ENCODE measurements at places on chromosomes 12 and 14. TPM values are rescaled to one million over a fixed set of nuclear protein-coding genes. Genes with fewer than 3 reads are reported as not detected.

GRCh38 chr12:41509271-41510055 is 321.3 kb downstream of the PDZRN4 start:
- DNase-seq, result no peak

DNA sequence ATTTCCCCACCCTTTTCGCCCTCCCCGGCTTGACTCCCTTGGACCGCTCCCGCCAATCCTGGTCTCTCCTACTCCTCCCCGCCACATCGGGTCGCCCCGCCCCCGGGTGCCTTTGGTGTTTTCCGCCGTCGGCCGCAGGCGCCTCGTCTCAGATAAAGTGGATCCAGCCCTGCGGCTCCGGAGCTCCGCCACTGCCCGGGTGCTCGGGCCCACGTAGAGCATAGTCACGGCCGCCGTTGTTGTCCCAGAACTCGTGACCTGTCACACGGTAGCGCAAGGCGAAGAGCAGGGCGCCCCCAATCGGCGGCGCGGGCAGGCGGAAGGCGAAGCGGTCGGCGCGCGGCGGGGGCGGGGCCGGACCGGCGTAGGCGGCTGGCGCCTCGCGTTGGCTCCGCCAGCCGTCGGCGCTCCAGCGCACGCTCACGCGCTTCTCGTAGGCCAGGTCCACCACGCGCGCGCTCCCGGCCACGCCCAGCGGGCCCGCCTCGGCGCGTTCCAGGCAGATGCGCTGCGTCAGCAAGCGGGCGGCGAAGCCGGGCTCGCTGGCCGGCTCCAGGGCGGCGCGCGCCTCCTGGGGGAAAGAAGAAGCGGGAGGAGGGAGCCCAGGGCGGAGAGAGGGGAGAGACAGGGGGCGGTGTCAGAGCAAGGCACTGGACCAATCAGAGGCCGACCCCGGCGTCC is 1.2 kb downstream of the PPP1R3E start:
- peak; percentile 98 for DNase-seq

GRCh38 chr14:64723691-64724577 is 19.7 kb downstream of the PLEKHG3 start:
- no peak for DNase-seq

- no peak for DNase-seq
These were observed 74.5 kb downstream of the PTHLH start for GRCh38 chr12:27898022-27898421.

- DNase-seq, result no peak
These were observed 7.8 kb downstream of the PPP1R13B start for GRCh38 chr14:103839579-103839978.

DNA sequence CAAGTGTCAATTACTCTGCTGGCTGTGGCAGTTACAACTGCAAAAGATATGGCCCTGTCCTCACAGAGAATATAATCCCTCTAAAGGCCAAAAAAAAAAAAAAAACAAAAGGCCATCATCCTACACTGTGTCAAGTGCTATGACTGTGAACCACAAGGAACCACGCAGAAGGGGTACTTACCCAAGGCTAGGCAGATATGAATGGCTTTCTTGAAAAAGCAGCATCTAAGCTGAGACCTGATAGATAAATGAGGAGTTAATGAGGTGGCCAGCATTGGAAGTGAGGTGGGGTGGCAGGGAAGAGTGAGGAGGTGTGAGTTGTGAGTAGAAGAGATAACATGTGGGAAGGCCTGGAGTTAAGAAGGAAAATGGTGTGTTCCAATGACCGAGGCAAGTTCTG is 16.4 kb upstream of the IL22 start:
- no peak for DNase-seq

DNA sequence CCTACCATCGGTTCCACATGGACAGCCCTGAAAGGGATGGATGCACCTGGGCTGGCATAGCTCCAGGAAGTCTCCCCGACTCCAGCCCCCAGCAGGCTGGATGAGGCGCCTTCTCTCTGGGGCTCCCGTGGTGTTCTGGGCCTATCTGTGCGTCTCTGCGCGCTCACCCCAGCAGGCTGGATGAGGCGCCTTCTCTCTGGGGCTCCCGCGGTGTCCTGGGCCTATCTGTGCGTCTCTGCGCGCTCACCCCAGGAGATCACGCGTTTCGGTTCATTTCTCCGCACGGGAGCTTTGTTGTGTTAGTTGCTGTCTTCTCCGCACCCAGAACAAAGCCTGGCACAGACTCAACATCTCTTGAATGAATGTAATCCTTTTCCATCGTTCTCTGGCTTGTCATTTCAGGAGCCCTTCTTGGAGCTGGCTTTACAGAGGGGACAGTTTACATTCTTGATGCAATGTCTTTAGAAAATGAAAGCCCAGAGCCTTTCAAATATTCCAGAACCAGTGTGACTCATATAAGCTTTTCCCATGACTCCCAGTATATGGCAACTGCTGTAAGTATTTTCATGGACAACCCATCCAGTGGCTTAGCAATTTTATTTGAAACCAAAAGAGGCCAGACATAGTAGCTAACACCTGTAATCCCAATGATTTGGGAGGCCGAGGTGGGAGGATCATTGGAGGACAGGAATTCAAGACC is 40.3 kb downstream of the CFAP251 start:
- DNase-seq, result no peak

DNA sequence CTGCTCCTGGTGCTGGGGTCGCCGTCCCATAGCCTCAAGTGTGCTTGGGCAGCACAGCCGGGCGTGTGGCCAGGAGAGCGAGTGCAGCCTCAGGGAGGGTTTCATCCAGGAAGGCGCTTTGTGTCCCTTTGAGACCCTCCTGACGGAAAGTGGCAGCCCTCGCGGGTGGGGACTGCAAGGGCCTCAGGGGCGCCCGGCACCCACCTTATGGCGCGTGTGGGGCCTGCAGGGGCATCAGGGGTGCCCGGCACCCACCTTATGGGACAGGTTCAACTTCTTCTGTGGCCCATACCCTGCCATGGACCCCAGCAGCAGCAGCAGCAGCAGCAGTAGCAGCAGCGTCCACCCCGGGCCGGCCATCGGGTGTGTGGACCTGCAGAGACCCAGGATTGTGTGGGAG is 4.5 kb downstream of the LRCOL1 start:
- DNase-seq, result no peak

Gene FOXG1
- not detected for total RNA-seq

Gene MYL6
- total RNA-seq, result 1,859 TPM

Gene CYP46A1
- 0.38 TPM for total RNA-seq

Gene BEGAIN
- total RNA-seq, result not detected

Gene POTEG
- total RNA-seq, result not detected
